ENCODE measurements at places on chromosomes 16 and 17. TPM values are rescaled to one million over a fixed set of nuclear protein-coding genes. Genes with fewer than 3 reads are reported as not detected.

DNA sequence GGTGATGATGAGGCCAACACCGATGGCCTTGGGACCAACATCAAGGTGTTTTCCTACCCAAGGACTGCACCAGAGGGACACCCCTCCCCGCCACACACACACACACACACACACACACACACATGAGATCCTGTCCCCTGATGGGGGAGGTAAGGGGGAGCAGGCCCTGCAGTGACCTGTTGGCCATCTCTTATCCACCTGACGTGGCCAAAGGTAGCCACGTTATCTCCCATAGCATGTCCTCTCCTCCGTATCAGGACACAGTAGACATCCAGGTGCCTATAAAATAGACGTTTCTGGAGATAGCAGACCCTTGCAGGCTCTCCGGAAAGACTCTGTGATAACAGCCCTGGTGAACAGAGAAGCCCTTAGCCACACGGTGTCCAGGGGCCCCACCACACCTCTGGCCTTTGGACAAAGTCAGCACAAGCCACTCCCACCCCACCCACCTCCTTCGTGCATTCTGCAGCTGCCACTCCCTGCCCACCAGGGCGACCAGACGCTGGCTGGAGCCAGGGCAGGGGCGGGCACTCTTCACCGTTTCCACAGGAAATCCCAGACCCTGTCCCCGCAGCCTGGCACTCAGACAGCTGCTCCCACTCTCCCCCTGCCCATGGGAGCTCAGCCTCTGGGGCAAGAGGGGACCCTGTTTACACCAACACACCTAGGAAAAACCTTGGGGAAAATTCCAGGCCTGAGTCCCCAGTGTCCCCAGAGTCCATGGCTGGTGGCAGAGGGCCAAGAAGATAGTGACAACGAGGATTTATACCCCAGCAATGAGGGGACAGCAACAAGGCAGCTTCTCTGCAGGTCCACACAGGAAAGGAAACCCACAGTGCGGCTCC lies 15.4 kb upstream of the ENPP7 start:
- DNase-seq, result no peak

- DNase-seq, result no peak
Observed at GRCh38 chr17:50662632-50663225, 28.0 kb downstream of the ABCC3 start.

DNA sequence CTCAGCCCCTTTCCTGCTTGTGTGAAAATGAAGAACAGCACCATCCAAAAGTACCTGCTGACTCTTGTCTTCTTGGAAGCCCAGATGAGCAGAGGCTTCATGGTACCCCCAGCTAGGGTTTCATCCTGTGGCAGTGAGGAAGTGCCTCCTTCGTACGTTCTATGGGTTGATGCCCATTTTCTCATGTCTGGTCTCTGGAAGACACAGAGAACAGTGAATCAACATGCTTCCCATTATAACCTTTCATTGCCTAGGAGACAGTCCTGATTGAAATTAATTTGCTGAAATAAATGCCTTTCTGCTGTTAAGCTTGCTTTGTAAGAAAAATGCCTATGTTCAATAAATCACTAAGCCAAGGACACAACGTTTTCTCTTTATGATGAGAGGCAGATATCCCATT lies 36.5 kb downstream of the RCVRN start:
- no peak for DNase-seq

DNA sequence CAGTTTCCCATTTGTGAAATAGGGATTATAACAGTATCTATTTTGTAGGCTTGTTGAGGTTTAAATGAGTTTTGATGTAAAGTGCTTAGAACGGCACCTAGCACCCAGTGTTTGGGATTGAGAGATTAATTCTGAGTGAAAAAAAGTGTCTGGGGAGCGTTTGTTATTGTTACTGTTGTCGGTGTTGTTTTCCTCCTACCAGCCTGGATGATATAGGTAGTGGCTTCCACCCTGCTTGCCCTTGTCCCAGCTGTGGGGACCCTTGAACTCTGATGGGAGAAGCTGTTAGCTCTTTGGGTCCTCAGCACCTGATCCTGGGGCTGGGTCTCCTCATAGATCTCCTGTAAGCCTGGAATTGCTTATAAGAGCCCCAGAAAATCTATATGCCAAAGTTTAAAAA lies 4.9 kb downstream of the FMNL1 start:
- no peak for DNase-seq

- DNase-seq, result peak; percentile 45
Observed at GRCh38 chr17:53353919-53354351, 468.8 kb upstream of the KIF2B start.

DNA sequence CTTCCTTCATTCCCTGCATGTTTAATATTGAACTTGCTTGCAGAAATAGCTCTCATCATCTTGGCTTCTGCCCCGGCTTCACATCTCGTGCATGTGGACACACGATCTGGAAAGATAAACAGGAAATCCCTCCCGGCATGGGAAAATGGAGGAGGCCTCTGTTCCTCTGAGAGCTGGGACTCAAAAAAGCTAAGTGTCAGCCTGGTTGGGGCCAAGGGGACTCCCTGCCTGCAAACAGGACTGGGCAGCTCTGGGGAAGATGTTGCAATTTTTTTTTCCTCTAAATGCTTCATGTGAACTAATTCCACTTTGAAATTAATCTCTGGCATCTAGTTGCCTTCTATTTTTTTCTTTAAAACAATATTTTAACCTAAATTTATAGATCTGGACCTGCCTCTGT lies 24.8 kb downstream of the ITPRIPL2 start:
- DNase-seq, result peak; percentile 93

DNA sequence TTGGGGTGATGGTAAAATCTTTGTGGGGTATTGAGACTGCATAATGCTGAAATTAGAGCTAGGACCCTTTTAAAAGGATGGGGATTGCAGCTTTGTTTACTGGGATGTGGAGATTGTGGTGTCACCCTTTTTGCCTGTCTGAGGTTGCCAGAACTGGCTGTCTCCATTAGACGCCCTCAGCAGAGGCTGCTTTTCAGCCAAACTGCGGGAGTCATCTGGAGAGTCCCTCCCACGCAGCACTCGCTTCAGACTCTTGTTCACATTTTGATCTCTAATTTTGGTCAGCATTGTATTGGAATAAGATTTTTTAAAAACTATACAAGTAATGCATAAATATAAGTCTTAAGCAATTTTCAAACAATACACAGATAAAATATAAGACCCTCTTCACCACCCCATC lies 27.9 kb upstream of the JPT2 start:
- no peak for DNase-seq

GRCh38 chr17:18185391-18185790 lies 1.8 kb downstream of the ALKBH5 start:
- no peak for DNase-seq

DNA sequence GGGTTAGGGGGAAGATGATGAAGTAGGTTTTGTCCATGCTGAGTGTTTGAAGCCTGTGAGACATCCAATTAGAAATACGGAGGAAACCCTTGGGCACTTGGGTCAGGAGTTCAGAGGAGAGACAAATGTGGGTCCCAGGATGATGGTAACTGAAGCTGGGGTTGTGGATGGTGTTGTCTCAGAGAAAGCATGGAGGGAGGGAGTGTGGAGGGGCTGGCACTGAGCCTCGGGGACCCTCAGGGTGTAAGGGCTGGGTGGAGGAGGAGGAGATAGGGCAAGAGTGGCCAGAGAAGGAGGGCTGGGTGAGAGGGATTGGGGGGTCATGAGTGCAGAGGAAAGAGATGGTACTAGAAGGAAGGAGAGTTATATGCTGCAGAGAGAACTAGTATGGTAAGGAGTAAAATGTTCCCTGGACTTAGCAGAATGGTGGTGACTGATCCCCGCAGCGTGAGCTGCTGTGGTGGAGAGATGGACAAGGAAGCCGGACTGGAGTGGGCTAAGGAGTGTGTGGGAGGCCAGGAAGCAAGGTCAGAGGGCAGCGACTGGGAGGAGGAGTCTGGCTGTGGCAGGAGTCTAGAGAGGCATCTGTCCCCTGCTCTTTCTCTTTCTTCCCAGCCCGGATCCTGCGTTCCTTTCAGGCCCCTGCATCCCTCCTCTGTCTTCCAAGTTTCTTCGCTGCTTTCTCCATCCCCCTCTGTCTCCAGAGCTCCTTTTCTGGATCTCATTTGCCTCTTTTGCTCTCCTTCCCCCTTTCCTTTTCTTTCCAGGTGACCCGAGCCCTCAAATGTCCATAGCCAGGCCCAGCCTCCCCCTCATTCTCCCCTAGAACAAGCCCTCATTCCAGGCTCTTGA lies 3.9 kb upstream of the COL1A1 start:
- no peak for DNase-seq

- no peak for DNase-seq
Observed at GRCh38 chr16:17233318-17234002, 237.3 kb downstream of the XYLT1 start.

DNA sequence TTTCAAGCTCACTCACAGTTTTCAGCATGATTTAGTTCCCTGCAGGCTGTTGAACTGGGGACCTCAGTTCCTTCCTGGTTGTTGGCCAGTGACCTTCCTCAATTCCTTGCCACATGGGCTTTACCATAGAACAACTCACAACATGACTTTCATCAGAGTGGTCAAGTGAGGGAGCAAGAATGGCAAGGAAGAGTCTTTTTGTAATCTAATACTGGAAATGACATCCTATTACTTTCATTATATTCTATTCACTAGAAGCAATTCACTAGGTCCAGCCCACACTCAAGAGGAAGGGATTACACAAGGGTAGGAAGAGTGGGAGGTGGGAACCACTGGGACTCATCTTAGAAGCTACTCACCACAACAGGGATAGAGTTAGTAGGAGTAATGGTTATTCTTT lies 57.6 kb downstream of the SYT17 start:
- DNase-seq, result no peak

DNA sequence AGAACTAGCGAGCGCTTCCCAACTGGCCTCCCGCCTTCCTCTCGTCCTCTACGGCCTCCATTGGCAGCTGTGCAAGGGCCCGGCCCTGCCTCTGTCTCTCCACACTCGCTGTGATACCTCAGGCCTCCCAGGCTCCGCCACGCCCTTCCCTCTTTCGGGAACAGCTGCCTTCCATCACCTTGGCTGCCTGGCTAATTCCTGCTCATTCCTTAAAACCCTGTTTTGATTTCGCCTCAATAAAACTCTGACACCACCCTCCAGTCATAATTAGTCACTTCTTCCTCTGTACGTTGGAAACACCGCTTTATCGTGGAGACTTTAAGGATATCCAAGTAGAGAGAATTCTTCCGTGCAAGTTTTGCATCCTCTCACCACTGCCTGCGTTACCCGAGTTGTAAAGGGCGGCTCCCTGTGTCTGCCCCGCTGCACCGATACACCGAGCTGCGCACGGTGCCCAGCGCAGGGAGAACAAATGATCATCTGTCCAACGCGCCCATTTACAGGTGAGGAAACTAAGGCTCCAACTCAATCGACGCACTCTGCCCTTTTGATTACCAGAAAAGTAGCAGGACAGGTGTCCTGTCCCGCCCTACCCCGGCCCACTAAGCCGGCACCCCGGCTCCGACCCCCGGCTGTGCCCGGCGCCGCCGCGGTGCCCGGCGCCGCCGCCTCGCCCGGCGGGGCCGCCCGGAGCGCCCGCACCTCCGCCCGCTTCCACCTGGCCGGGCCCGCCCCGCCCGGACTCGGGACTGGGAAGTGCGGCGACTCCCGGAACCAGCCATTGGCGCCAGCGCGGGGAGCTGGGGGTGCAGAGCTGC lies 139.7 kb downstream of the SEC14L1 start:
- peak; percentile 57 for DNase-seq

DNA sequence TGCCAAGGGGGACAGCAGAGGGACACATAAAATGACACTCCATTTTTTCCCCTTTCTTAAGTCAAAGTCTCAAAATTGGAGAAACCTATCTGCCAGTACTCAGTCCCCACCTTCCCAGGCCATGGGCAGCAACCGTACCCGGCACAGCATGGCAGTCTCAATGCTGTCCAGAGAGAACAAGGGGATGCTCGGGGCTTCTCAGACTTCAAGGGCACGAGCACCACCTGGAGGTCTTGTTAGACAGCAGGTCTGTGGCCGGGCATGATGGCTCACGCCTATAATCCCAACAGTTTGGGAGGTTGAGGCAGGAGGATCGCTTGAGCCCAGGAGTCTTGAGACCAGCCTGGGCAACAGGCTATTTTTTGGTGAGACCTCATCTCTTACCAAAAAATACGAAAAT lies 3.2 kb downstream of the DNAH17 start:
- no peak for DNase-seq

GRCh38 chr17:16986391-16986790 lies 14.5 kb upstream of the TNFRSF13B start:
- DNase-seq, result no peak

Gene KRT16
- total RNA-seq, result 3.2 TPM

Gene ZNF500
- total RNA-seq, result 3.3 TPM

Gene WSCD1
- 0.50 TPM for total RNA-seq

Gene KCNAB3
- not detected for total RNA-seq

Gene SULT1A3
- total RNA-seq, result 4.0 TPM

Gene ITGA2B
- 0.21 TPM for total RNA-seq

Gene KRT37
- not detected for total RNA-seq

Gene NAGPA
- total RNA-seq, result 17.0 TPM

Gene SHISA6
- not detected for total RNA-seq
